Muscle of leg (tissue), 16 donors: ENCODE measurements at places on chromosomes 12 and 14. TPM values are rescaled to one million over a fixed set of nuclear protein-coding genes. Genes with fewer than 3 reads are reported as not detected.
A peak's percentile ranks its signal among the peaks of the same experiment; 100 is the strongest.

GRCh38 chr14:30077946-30078345 is 150.3 kb upstream of the PRKD1 start:
- H3K4me1 ChIP-seq = no peaks in the 10 kb centered on the region
- no peaks in the 10 kb centered on the region for H3K36me3 ChIP-seq
- H3K27me3 ChIP-seq = no peaks in the 10 kb centered on the region
- no peak overlapping the region for H3K27ac ChIP-seq
- DNase-seq = no peak

DNA sequence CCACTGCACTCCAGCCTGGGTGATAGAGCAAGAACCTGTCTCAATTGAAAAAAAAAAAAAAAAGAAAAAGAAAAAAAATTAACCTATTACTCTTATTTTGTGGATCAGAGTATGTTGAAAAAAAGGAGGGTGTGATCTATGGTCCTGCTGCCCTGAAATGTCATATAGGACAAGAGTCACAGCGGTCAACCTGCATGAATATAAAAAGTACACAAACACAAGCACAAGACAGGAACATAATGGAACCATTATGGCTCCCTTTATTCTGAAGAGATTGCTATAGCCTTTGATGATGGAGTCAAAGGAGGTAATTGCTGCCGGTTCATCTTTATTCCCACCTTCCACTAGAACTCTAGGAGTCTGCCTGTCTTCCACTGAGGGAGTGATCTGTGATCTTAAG is 96.9 kb downstream of the NTN4 start:
- DNase-seq = no peak
- no peaks in the 10 kb centered on the region for H3K36me3 ChIP-seq
- no peak overlapping the region for H3K4me3 ChIP-seq
- H3K27me3 ChIP-seq = no peaks in the 10 kb centered on the region
- H3K27ac ChIP-seq = no peak overlapping the region

- H3K27ac ChIP-seq = no peak overlapping the region
- no peak for DNase-seq
- no peaks in the 10 kb centered on the region for H3K27me3 ChIP-seq
- H3K4me1 ChIP-seq = no peaks in the 10 kb centered on the region
- no peak overlapping the region for H3K4me3 ChIP-seq
- no peaks in the 10 kb centered on the region for H3K36me3 ChIP-seq
These were observed 9.7 kb upstream of the HCAR1 start for GRCh38 chr12:122740351-122740750.

GRCh38 chr12:126953365-126953889 is 1313.5 kb upstream of the TMEM132C start:
- no peak for DNase-seq
- no peak overlapping the region for H3K4me3 ChIP-seq
- H3K4me1 ChIP-seq = peaks cover 2% of the 10 kb centered on the region
- no peaks in the 10 kb centered on the region for H3K27me3 ChIP-seq

DNA sequence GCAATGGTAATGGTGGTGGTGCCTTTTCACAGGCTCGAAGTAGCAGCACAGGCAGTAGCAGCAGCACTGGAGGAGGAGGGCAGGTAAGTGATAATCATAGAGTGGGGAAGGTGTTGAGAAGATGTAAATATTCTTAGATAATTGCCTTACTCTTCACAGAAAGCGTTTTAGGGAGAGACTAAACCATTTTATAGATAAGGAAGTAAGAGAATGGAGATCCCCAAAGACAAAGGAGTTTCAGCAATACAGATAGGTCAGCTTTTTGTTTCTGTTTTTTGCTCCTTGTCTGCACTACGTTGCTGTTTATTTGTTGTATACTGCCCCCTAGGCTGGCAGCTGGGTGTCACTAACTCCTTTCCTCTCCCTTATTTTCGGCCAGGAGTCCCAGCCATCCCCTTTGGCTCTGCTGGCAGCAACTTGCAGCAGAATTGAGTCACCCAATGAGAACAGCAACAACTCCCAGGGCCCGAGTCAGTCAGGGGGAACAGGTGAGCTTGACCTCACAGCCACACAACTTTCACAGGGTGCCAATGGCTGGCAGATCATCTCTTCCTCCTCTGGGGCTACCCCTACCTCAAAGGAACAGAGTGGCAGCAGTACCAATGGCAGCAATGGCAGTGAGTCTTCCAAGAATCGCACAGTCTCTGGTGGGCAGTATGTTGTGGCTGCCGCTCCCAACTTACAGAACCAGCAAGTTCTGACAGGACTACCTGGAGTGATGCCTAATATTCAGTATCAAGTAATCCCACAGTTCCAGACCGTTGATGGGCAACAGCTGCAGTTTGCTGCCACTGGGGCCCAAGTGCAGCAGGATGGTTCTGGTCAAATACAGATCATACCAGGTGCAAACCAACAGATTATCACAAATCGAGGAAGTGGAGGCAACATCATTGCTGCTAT is 2.0 kb downstream of the SP1 start:
- no peak overlapping the region for H3K4me3 ChIP-seq
- peak; percentile 46 for DNase-seq
- no peaks in the 10 kb centered on the region for H3K27me3 ChIP-seq

GRCh38 chr14:63654346-63654745 is 12.7 kb upstream of the WDR89 start:
- no peaks in the 10 kb centered on the region for H3K4me1 ChIP-seq
- H3K27ac ChIP-seq = no peak overlapping the region
- DNase-seq = no peak
- H3K27me3 ChIP-seq = no peaks in the 10 kb centered on the region
- H3K4me3 ChIP-seq = no peak overlapping the region

DNA sequence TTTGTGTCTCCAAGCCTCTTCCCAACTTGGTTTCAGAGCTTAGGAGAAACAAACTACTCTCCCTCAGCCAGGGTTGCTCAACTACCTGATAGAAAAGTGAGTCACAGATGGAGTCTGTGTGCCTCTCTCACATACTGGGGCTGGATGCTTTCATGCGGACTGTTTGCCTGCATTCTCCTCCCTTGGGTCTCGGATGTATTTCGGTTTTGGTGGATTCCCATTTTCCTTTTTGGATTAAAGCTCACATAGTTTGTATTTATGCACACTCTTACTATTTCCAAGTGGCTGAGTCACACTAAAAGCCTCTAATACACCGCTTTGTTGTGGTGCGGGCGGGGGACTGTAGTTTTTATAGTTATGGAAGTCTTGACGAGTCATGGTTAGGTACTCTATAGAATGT is 505.4 kb downstream of the LRFN5 start:
- no peaks in the 10 kb centered on the region for H3K4me1 ChIP-seq
- H3K27me3 ChIP-seq = no peaks in the 10 kb centered on the region
- DNase-seq = no peak
- H3K4me3 ChIP-seq = no peak overlapping the region

GRCh38 chr12:2299206-2299605 is 246.4 kb downstream of the CACNA1C start:
- no peak overlapping the region for H3K27ac ChIP-seq
- H3K27me3 ChIP-seq = peaks cover 5% of the 10 kb centered on the region
- DNase-seq = peak; percentile 58
- no peak overlapping the region for H3K4me3 ChIP-seq

GRCh38 chr12:99027461-99027860 is 382.4 kb downstream of the APAF1 start:
- no peak overlapping the region for H3K4me3 ChIP-seq
- H3K4me1 ChIP-seq = no peaks in the 10 kb centered on the region
- no peak for DNase-seq
- H3K36me3 ChIP-seq = no peaks in the 10 kb centered on the region

DNA sequence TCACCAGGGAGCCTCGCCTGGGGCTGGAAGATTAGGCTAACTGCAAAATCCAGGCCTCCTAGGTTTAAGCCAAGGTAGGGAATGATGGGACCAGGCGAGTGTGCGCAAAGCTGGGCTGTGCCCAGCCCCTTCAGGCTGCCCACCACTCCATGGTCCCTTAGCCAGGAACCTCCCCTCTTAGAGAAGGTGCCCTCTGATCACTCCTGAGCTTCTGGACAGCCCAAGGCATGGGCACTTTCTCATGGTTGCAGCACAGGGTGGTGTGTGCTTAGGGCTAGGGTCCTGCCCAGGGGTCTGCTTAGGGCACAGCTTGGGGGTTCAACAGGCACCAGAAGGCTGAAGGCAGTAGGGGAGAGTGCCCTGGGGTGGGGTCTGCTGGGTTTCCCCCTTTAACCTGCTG is 69.0 kb downstream of the PRIMA1 start:
- H3K36me3 ChIP-seq = no peaks in the 10 kb centered on the region
- H3K27ac ChIP-seq = no peak overlapping the region
- no peak for DNase-seq
- H3K4me3 ChIP-seq = no peak overlapping the region
- H3K27me3 ChIP-seq = no peaks in the 10 kb centered on the region
- H3K4me1 ChIP-seq = peaks cover 10% of the 10 kb centered on the region

- H3K4me3 ChIP-seq = no peak overlapping the region
- no peak for DNase-seq
- peaks cover 15% of the 10 kb centered on the region for H3K27me3 ChIP-seq
- no peaks in the 10 kb centered on the region for H3K36me3 ChIP-seq
These were observed 20.5 kb upstream of the CLMN start for GRCh38 chr14:95340201-95340697.

DNA sequence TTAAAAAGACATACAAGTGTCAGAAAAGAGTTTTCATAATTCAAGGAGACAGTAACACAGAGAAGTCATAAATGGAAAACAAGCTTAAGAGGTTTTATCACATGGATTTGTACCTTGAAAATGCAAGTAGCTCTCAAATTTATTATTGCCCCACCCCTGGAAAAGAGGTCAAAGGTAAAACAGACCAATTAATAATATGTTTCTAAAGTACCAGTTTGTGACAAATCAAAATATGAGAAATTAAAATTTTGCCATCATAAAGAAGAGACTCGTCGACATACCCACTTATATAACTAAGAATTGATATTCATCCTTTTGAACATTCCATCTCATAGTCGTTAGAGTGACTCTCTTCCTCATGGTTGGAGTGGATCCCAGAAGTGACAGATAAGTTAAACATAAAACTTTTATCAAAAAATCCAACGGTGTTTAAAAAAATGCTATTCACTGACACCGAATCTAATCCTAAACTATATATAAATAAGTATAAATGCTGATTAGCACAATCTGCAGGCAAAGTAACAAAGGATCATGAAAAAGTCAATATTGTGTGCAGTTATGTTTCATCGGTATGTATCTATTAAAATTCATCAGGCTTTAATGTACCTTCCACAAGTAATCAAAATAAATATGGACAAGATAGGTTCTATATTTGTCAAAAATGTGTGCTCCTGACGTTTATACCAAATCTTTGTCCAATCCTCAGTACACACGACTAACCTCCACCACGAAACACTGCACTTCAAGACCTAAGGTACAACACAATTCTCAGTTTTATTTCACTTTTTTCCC is 2.3 kb downstream of the CORO1C start:
- peaks cover 14% of the 10 kb centered on the region for H3K4me1 ChIP-seq
- DNase-seq = no peak

DNA sequence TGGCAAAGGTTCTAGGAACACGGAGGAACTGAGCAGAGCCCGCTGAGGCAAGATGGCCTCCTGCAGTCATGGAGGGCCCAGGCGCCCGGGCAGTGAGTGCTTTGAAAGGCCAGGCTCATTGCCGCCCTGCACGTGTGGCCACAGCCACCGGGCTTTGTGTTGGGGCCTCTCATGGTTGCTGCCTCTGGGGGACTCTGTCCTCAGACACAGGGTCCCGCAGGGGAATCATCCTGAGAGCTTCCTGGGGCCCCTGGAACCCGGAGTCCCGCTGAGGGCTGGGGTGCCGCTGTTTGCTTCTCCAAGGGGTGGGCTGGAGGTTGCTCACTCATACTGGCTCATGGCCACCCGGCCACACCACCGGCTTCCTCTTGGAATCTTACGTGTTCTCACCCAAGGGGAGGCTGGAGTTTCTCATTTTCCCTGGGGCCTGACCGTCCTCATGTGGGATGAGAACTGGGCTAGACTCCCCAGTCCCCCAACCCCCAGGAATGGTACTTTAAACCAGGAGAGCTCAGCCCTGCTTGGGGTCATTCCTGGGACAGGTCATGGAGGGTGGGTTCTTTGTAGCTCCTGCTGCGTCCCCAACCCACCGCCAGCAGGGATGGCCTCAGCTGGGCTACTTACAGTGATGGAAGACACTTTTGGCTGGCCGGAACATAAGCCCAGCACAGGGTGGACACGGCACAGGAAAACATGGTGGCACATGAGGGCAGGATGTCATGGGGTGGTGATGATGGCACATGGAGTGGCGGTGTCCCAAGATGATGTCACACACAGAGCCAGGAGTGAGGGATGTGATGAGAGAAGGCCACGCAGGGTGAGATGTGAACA is 21.1 kb upstream of the LRTM2 start:
- H3K27me3 ChIP-seq = no peaks in the 10 kb centered on the region
- no peak overlapping the region for H3K4me3 ChIP-seq
- no peaks in the 10 kb centered on the region for H3K36me3 ChIP-seq
- peaks cover 31% of the 10 kb centered on the region for H3K4me1 ChIP-seq
- H3K27ac ChIP-seq = no peak overlapping the region

GRCh38 chr14:51006781-51007211 is 62.5 kb upstream of the PYGL start:
- peak; percentile 79 for DNase-seq
- peaks cover 12% of the 10 kb centered on the region for H3K4me1 ChIP-seq
- peak overlapping the region; percentile 40 for H3K27ac ChIP-seq

GRCh38 chr14:29339494-29340172 is 573.0 kb downstream of the FOXG1 start:
- no peak for DNase-seq
- no peaks in the 10 kb centered on the region for H3K4me1 ChIP-seq
- no peak overlapping the region for H3K27ac ChIP-seq
- no peaks in the 10 kb centered on the region for H3K27me3 ChIP-seq
- no peak overlapping the region for H3K4me3 ChIP-seq
- no peaks in the 10 kb centered on the region for H3K36me3 ChIP-seq

DNA sequence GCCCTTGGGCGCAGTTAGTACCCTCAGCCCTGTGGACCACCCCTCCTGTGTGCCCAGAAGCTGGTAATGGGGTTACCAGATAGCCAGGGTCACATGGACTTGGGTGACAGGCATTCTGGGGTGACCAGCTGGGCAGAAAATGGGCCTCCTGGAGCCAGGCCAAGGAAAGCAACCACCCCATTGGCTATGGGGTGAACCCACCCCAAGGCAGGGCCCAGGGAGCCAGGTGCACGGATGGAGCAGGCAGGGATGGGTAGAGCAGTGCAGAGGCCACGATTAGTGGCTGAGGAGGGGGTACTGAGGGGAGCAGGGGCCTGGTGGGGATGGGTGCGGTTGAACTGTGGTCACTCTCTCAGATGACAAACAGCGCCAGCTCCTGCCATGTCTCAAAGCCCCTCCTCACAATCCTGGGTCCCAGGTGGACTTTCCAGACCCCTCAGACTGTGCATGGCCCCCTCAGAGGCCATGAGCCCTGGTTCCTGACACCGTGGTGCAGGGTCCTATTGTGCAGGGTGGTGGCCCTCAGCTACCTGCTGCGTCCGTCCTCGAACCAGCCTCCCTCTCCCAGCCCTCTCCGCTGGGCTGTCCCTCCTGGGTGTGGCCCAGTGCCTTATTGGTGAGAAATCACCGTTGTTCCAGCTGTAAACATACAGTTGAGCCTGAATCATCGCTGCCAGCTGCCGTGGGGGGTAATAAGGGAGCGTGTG is 23.4 kb upstream of the BEGAIN start:
- no peak overlapping the region for H3K4me3 ChIP-seq
- no peak for DNase-seq
- no peaks in the 10 kb centered on the region for H3K36me3 ChIP-seq

The TTC5 gene
- total RNA-seq = 16.0 TPM

The NPFF gene
- total RNA-seq = 0.98 TPM

The HECTD1 gene
- 149 TPM for total RNA-seq

The OR6C2 gene
- not detected for total RNA-seq

The TAOK3 gene
- 15.2 TPM for total RNA-seq
